Cortex of kidney (tissue), 1 donor: ENCODE measurements at places on chromosomes 11 and 22.

DNA sequence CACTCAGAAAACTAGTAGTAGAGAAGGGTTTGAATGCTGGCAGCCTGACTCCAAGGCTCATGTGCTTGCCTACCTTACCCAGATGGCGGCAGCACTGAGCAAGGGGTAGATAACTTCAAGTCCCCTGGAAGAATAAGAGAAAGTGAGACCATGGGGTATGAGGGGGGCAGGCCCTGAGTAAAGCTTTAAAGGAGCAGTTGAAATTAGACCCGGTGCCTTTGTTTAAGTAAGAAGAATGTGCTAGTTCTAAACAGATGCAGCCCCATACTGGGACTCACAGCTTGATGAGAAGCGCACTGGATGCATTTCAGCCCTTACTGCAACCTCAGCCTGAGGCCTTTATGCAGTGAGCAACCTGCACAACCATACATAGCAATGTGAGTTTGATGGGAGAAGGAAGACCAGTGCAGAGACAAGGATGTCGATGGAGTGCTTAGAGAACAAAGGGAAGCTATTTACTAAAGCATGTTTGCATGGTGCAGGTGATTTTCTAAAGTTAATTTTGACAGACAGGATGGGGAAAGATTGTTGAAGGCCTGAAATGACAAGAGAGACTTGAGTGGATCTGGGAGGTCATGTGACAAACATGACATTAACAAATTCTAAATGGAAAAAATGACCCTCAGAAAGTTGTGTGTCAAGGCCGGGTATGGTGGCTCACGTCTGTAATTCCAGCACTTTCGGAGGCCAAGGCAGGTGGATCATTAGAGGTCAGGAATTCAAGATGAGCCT is 27.1 kb upstream of the TMA7B start:
- no peak for DNase-seq

GRCh38 chr11:21405422-21405821 is 736.0 kb downstream of the NELL1 start:
- no peak for DNase-seq

DNA sequence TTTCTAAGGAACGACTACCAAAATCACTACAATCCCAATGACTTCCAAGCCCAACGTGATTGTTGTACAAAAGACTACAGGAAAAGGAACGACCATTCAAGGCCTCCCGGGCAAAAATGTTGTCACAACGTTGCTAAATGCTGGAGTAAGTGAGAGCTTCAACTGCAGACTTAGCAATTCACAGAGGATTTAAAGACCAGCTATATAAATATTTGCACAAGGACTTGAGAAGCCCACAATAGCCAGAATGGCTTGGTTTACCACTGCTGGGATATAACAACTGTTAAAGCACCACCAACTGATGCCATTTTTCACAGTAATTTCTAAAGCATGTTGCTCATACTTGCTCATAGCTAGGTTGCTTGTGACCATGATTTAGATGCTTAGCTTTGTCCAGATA is 78.3 kb downstream of the EMSY start:
- DNase-seq: no peak

DNA sequence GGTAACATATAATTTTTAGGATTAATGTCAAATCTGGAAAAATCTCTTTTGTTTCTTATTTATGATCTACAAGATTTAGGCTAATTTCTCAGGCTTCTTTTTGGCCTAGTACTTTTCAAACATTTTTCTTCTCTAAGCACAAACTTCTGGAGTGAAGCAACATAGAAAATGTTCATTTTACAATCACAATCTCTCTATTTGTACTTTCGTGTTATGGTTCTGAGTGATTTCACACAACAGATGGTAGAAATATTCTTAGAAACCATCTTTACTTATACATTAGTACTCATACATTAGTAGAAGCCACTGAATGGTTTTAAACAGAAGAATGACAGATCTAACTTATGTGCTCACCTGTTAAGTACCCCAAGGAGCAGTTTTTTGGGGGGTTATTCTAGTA is 106.3 kb upstream of the ANO3 start:
- no peak for DNase-seq

GRCh38 chr11:94504689-94505293 is 7.5 kb upstream of the C11orf97 start:
- DNase-seq: no peak

- DNase-seq: no peak
Observed at GRCh38 chr11:77253690-77254089, 47.8 kb downstream of the GDPD4 start.

GRCh38 chr11:3359092-3359824 is 19.7 kb downstream of the ZNF195 start:
- DNase-seq: no peak

DNA sequence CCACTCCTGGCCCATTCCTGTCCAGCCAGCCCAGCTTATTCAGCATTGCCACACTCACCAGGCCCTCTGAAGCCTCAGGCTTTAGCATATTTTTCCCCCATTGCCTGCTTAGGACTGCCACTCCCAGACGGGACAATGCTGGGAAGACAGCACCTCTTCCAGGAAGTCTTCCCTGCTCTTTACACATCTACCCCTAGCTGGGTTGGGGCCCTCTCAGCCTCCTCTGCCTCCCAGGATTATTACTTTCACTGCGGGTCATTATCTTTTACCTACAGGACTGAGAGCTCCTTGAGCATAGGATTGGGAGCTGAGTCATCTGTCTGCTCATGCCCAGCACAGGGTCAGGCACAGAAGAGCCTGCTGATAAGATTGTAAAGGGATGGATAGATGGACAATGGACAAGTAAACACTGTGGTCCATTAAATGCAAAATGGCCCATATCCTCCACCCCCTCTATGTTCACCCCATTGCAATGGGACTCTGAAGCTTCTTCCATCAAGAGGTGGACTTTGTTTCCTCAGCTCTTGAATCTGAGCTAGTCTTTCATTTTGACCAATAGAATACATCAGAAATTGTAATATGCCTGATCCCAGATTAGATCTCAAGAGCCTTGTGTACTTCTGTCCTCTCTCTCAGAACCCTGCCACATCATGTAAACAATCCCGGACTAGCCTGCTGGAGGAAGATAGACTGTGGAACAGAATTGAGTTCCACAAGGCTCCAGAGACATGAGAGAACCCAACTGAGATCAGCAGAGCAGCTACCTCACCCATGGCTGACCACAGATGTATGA is 32.0 kb upstream of the LRRC32 start:
- DNase-seq: no peak

GRCh38 chr11:66418168-66418985 is 2.5 kb upstream of the NPAS4 start:
- DNase-seq: no peak

GRCh38 chr22:33962409-33962808 is 42.1 kb upstream of the LARGE1 start:
- no peak for DNase-seq

DNA sequence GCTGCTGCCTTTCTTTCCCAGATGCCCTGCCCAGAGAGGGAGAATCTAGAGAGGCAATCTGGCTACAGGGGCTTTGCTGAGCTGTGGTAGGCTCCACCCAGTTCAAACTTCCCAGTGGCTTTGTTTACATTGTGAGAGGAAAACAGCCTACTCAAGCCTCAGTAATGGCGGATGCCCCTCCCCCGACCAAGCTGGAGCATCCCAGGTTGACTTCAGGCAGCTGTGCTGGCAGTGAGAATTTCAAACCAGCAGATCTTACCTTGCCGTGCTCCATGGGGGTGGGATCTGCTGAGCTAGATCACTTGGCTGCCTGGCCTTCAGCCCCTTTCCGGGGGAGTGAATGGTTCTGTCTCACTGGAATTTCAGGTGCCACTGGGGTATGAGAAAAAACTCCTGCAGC is 12.2 kb downstream of the BDNF start:
- DNase-seq: no peak

DNA sequence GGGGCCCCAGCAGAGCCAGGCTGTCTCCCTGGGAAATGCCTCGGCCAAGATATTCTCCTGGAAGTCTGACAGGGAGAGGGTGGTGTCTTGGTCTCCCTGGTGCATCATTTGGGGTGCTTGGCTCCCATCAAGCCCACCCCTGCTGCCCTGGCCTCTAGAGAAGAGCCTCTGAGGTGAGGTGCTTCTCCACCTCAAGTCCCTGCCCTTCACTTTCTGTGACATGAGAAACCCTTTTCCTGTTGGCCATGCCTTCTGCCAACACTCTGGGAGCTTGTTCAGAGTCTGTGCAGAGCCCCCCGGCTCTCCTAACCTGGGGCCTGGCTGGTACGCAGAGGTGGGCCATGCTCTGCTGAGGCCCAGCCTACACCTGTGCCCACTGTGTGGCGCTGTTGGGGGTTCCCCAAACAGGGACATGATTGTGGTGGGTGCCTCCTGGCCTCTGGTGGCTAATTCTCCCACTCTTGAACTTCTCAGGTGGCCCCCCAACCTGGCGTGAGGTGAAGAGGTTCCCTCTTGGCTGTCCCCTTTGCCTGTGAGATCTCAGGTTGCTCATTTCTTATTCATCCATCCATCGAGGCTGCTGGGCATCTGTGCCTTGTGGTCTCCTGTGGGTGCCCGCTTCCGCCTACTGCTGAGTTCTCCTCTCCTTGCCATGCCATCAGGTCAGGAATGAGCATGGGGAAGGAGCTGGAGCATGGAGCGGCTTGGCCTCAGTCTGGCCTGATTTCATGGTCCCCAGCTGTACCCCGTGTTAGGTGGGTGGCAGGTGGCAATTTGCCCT is 19.2 kb upstream of the DGCR8 start:
- DNase-seq: no peak

DNA sequence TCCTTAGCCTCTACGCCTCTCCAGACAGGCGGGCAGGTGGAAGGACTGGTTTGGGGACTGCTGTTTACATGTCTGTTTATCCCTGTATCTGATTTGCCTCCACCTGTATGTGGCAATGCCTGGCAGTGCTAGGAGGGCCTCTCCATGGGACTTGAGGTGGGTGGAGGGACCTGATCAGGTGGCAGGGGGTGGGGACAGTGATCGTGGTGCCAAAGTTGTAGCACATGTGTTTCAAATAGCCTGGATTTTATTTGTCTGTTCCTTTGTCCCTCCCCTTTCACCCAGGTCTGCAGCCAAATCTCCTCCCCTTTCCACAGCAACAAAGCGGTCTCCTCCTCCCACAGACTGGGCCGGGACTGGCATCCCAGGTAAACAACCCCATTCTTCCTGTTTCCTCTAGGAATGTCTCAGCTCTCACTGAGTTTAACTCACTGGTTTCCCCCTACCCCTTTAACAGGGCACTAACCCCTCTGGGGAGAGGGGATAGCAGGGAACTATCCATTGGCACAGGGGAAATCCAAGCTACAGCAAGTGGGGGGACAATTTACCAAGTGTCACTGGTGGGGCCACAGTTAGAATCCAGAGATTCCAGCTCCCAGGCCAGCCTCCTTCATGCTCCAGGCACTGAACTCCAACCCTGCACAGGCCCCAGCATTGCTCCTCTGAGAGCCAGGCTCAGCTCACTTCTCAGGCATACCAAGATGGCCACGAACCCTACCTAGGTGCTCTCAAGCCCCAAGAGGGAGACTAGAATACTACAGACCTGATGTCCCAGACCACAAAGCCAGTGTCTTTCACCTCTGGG is 22.9 kb upstream of the TLCD5 start:
- DNase-seq: no peak

DNA sequence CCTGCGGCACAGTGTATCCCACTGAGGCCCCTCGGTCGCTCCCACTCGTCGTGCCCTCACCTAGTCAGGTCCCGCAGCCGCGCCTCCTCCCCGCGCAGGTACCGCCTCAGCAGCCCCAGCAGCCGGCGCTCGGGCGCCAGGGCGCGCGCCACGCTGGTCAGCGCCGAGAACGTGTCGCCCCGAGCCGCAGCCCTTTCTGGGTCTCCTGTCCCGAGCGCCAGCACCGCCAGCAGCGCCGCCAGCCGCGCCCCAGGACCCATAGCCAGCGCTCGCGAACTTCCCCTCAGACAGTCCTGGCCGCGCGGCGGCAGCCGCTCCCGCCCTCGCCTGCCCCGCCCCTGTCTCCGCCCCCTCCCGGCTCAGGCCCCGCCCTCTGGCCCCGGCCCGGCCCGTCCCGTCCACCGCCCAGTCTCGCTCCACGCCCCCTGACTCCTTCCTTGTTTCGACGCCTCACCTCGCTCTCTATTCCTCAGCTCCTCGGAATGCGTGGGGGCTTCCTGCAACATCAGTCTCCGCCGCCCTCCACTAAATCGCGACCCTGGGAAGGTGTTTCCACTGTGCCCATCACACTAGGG is at the start of gene P4HA3:
TSS of gene P4HA3 (minus strand) at position 289 of the 575 bp plus-strand sequence. CDS start at position 260, 29 bp downstream.
- DNase-seq: no peak

GRCh38 chr22:22942511-22943329 is 55.1 kb downstream of the IGLL5 start:
- no peak for DNase-seq

- peak; percentile 72 for DNase-seq
Observed at GRCh38 chr22:31080848-31081649, at the start of gene SMTN. SMTN (plus strand) TSS chr22:31081318; CDS start chr22:31083259, 1,941 bp downstream.

DNA sequence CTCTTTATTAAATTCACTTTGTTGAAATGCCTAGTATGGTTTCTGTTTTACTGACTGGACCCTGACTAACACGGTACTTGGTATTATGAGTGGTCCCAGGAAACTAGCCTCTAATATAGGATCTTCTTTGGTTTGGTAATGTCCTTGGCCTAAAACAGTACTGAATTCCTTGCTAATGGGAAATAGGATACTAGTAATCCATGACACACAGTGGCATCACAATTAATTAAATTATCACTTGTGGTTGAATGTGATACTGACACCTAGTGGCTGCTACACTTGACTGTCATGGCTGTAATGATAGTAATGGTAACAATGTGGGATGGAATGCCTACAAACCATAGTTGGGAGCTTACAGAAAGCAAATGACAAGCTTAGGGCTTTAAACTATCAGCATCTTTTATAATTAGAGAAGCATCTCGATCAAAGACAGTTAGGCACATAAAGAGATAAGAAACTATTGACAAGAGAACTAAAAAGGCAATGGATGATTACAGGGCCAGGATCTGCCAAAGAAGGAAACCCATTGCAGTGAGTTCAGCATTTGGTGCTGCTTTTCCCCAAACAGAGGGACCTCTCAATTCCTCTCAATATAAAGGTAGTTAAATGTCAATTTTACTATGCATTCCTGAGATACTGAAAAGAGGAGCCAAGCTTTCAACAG is 8.6 kb downstream of the DNHD1 start:
- no peak for DNase-seq

DNA sequence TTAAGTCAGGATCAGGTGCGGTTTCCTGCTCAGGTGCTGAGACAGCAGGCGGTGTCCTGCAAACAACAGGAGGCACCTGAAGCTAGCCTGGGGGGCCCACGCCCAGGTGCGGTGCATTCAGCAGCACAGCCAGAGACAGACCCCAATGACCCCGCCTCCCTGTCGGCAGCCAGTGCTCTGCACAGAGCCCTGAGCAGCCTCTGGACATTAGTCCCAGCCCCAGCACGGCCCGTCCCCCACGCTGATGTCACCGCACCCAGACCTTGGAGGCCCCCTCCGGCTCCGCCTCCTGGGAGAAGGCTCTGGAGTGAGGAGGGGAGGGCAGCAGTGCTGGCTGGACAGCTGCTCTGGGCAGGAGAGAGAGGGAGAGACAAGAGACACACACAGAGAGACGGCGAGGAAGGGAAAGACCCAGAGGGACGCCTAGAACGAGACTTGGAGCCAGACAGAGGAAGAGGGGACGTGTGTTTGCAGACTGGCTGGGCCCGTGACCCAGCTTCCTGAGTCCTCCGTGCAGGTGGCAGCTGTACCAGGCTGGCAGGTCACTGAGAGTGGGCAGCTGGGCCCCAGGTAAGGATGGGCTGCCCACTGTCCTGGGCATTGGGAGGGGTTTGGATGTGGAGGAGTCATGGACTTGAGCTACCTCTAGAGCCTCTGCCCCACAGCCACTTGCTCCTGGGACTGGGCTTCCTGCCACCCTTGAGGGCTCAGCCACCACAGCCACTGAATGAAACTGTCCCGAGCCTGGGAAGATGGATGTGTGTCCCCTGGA is at the start of gene MYO7A:
TSS of gene MYO7A (plus strand) at position 327 of the 772 bp plus-strand sequence. CDS start 2,389 bp downstream, outside the sequence.
- peak; percentile 23 for DNase-seq

- DNase-seq: no peak
Observed at GRCh38 chr11:116939499-116939898, 102.1 kb upstream of the APOA1 start.

- no peak for DNase-seq
Observed at GRCh38 chr11:2847561-2847960, 38.0 kb downstream of the CDKN1C start.
